ENCODE measurements at places on chromosomes 12 and 14.

- DNase-seq: no peak
Measured at GRCh38 chr14:102922490-102923200, at the start of gene AMN. AMN (plus strand) TSS chr14:102922663; CDS start chr14:102922689, 26 bp downstream.

DNA sequence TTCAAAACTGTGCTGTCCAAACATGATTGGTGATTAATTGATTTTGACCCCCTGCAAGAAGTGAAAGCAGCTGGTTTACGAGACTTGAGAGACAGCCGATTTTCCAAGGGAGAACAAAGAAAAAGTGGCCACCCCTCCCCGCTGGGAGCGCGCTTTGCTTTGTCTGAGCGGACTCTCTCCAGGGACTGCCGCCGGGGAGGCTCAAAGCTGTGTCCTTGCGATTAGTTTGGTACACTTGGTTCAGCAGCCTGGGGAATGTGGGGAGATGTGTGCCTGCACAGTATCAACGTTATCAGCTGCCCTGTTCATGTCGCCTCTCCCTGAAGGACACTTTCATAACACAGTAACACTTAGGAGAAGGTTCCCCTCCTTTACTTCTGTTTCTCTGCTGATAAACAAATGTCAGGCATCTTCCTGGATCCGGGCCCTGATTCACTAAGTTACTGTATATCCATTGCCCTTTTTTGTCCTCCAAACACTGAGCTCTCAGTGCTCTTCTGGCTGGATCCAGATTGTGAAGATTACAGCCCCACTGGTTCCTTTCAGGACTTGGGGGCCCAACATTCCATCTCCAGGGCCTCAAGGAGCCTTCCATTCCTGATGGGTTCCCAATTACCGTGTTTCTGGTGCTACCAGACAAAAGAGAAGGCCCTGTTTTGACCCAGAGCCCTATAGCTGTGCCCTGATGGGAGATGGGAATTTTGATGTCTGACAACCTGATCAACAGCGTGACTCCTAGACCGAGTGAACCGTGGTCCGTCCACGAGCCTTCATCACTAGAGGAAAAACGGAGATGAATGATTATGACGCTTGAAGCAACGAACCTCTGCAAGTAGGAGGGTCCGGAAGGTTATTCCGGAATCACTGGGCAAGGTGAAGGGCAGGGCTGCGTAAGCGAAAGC, 31.7 kb upstream of the TUBA1C start:
- DNase-seq: peak; percentile 26

GRCh38 chr12:62075870-62076269, 184.3 kb upstream of the USP15 start:
- DNase-seq: no peak

- DNase-seq: no peak
Measured at GRCh38 chr12:114995891-114996290, 311.9 kb upstream of the TBX3 start.

DNA sequence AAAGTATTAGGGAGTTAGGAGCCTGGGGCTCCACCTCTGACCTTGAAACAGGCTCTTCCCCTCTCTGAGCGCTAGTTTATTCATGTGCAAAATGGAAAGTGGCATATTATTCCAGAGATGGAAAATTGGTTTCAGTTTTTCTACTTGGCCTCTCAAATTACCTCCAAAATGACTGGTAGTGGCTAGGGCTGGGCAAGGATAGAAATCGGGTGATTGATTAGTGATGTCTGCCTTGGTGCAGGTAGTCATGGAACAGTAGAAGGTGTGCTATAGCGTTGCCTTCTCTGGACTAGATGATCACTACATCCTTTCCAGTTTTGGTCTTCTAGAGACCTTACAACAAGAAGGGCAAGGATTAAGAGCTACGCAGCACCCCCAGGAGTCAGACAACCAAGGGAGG, 8.6 kb upstream of the MSI1 start:
- DNase-seq: no peak

- no peak for DNase-seq
Measured at GRCh38 chr12:66187036-66187435, 2.0 kb upstream of the IRAK3 start.

GRCh38 chr12:81639196-81639595, 120.0 kb downstream of the PPFIA2 start:
- DNase-seq: no peak

- no peak for DNase-seq
Measured at GRCh38 chr12:67721248-67721647, 72.7 kb downstream of the DYRK2 start.

GRCh38 chr12:466039-466438, 6.3 kb downstream of the B4GALNT3 start:
- no peak for DNase-seq

- DNase-seq: no peak
Measured at GRCh38 chr14:70857496-70857890, 48.2 kb upstream of the MAP3K9 start.

GRCh38 chr14:58701604-58702003, 63.8 kb downstream of the DACT1 start:
- DNase-seq: no peak

- DNase-seq: peak; percentile 82
Measured at GRCh38 chr12:32877601-32878459, 18.7 kb downstream of the PKP2 start.

DNA sequence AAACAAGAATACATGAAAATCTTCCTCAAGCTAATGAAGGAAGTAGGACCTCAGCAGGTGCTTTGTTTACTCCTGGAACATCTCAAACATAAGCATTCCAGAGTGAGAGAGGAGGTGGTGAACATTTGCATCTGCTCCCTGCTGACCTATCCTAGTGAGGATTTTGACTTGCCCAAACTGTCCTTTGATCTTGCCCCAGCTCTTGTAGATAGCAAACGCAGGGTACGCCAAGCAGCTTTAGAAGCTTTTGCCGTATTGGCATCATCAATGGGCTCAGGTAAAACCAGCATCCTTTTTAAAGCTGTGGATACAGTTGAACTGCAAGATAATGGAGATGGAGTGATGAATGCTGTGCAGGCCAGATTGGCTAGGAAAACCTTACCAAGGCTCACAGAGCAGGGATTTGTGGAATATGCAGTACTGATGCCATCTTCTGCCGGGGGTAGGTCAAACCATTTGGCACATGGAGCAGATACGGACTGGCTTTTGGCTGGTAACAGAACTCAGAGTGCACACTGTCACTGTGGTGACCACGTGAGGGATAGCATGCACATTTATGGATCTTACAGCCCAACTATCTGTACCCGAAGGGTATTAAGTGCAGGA, 1.9 kb downstream of the TOGARAM1 start:
- peak; percentile 49 for DNase-seq

GRCh38 chr14:73422515-73422914, 35.8 kb downstream of the NUMB start:
- no peak for DNase-seq

GRCh38 chr12:58186914-58187313, 245.5 kb downstream of the ATP23 start:
- no peak for DNase-seq

- no peak for DNase-seq
Measured at GRCh38 chr12:73341559-73342247, 1069.5 kb downstream of the TRHDE start.

- no peak for DNase-seq
Measured at GRCh38 chr12:132921685-132922084, 34.3 kb upstream of the CHFR start.

GRCh38 chr14:64806202-64806861, 73.4 kb downstream of the SPTB start:
- DNase-seq: no peak

DNA sequence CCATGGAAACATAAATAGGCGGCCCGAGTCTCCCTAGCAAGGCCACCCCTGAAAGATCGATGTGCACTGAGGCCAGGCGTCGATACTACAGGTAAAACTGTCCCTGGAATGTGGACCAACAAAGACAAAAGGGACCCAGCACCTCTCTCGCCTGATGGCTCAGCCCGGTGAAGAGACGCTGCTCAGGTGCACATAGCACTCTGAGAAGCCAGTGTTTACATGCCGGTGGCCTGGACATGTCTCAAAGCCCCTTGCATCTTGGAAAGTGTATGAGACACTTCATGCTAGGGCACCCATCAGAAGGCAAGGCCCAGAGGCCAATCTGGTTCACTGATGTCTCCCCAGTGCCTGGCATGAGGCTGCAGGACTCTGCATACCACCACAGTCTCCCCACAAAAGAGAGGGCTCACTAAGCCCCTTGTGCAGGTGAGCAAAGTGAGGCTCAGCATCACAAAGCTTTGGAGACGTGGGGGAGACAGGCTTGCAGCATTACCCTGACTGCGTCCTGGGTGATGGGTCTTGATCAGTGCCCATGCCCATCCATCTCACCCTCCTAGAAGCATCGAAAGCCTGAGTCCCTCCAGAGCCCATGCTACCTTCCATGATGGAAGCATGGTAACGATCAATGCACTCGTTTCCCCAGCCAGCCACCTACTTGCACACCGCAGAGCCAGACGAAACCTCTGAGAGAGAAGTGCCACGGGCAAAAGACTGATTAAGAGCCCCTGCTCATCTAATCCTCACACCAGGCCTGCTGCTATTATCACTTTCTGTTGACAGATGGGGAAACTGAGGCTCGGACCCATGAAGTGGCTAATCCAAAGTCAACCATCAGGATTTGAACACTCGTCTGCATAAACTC, 16.1 kb downstream of the BCL11B start:
- DNase-seq: no peak

DNA sequence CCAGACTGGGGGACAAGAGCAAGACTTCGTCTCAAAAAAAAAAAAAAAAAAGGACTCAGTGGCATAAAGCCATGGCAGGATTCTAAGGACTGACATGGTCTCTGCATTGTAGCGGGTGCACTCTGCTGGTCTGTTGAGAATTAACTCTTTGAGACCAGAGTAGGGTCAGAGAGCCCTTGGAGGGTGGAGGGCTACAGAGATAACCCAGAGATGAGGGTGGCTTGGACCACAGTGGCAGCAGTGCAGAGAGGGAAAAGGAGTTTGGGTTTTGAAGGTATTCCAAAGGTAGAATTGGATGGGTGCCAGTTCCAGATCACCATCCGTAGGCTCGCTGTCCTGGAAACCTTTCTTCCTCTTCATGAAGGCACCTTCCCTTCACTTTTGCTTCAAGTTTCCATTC, 14.3 kb upstream of the DYNC1H1 start:
- DNase-seq: no peak

DNA sequence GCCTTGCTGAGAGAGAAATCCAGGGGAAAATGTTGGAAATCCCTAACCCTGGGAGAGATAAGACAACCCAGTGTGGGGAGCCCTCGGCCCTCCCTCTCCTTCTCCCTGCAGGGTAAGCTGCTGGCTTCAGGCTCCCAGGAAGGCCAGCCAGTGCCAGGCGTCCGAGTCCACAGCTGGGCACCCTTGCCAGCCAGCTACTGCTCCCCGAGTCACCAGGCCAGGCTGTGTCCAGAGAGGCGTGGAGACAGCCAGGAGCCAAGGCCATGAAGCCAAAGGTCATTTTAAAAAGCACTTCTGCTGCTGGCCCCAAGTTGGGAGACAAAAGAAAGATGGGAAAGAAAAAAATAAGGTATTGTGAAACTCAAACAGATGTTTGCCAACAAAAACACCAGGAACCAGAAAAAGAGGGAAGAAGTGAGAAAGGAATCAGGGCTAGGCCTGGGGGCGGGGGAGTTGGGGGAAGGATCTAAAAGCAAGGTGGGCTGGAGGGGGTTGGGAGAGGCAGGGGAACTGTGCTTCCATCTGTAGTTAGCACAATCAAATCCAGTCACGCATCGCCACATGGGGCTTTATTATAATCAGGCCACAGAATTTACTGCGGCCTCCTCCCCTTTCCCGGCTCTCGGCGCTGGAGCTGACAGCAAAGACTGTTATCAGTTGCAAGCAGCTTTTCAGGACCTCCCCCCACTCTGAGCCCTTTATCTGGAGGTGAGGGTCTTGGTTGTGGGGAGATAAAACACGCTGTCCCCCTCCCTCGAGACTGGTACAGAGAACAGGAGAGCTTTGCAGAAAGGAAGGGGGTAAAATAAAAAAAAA, 33.5 kb downstream of the RBM19 start:
- DNase-seq: no peak

- no peak for DNase-seq
Measured at GRCh38 chr14:91245029-91245428, 525 bp upstream of the GPR68 start.

GRCh38 chr14:76998910-76999309, 29.6 kb downstream of the IRF2BPL start:
- DNase-seq: no peak

DNA sequence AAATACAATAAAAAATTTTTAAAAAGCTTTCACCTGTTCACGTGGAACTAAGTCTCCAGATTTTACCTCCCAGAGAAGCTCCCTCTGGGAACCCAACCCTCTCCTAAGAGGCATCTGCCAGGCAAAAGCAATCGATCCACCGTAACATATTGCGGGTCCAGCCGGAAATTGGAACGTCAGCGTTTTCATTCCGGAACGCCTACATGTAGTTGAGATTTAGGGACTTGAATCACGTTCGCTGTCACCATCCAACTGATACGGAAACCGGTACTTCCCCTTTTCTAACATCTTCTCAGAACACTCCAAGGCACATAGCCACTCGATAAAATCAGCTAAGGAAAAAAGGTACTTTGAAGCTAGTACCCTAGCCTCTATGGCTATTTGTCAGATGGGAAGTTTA, 70.3 kb downstream of the COX16 start:
- no peak for DNase-seq

- no peak for DNase-seq
Measured at GRCh38 chr14:98323836-98324235, 948.2 kb downstream of the BCL11B start.

DNA sequence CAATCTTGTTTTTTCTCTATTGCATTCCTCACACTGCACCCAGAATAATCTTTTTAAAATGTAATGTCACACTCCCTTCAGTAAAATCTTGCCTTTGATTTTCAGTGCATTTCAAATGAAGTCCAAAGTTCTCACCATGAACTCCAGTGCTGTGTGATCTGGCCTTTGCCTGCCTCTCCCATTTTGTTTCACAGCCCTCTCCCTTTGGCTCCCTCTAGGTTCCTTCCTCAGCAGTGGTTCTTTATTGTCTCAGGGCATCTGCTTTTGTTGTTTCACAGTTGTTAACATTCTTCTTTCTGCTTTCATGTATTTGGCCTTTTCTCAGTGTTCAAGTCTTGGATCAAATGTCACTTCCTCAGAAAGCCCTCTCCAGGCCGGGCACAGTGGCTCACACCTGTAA, 84.5 kb upstream of the AMN1 start:
- DNase-seq: no peak

- no peak for DNase-seq
Measured at GRCh38 chr12:62730649-62731048, 204.3 kb downstream of the PPM1H start.

- no peak for DNase-seq
Measured at GRCh38 chr14:41817626-41818025, 210.9 kb downstream of the LRFN5 start.

- no peak for DNase-seq
Measured at GRCh38 chr12:25719505-25719904, 166.4 kb upstream of the LMNTD1 start.

DNA sequence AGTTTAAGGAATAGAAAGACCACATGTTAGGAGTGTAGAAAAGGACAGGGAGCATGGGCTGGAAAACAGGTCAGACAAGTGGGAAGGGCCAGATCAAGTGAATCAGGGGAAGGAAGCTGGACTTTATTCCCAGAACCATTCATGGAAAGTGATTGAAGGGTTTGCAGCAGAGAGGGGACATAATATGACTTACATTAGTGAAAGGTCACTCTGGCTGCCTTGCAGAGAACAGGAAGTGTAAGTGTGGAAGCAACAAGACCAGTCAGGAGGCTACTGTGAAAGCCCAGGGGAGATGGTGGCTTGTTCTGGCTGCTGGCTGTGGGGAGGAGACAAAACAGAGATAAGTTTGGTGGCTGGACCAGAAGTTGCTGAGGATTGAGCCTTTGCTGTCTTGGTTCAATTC, 69.1 kb downstream of the VCPKMT start:
- DNase-seq: no peak
